Naive thymus-derived CD4-positive, alpha-beta T cell (primary cell): ENCODE measurements at places on chromosomes 11 and 22.
A peak's percentile ranks its signal among the peaks of the same experiment; 100 is the strongest.

DNA sequence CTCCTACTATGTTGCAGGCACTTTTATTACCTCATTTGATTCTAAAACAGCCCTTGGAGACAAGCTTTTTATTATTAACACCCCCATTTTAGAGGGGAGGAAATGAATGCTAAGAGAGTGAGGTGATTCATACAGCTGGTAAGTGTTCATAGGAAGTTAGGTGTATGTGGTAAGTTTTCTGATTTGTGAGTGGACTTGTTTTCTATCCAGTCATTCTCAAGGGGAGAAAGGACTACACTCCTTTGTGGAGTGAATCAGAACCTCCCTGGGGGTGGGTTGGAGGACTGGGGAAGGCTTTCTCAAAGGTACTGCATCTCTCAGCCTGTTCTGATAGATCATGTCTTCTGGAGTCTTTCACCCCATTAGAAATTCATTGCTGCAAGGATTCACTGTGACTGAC lies 23.5 kb downstream of the PKNOX2 start:
- no peaks in the 10 kb centered on the region for H3K36me3 ChIP-seq
- no peak overlapping the region for H3K27ac ChIP-seq
- H3K4me3 ChIP-seq = no peak overlapping the region
- H3K4me1 ChIP-seq = no peaks in the 10 kb centered on the region
- peaks cover 8% of the 10 kb centered on the region for H3K27me3 ChIP-seq

- no peak overlapping the region for H3K27ac ChIP-seq
- H3K4me1 ChIP-seq = no peaks in the 10 kb centered on the region
- no peak overlapping the region for H3K4me3 ChIP-seq
- no peaks in the 10 kb centered on the region for H3K27me3 ChIP-seq
- no peaks in the 10 kb centered on the region for H3K36me3 ChIP-seq
Measured at GRCh38 chr22:24591286-24591830, 1.5 kb downstream of the LRRC75B start.

GRCh38 chr11:46912526-46913150 lies 5.7 kb downstream of the LRP4 start:
- H3K4me3 ChIP-seq = no peak overlapping the region
- no peaks in the 10 kb centered on the region for H3K36me3 ChIP-seq
- peaks cover 6% of the 10 kb centered on the region for H3K27me3 ChIP-seq
- peaks cover 12% of the 10 kb centered on the region for H3K4me1 ChIP-seq
- H3K27ac ChIP-seq = no peak overlapping the region

DNA sequence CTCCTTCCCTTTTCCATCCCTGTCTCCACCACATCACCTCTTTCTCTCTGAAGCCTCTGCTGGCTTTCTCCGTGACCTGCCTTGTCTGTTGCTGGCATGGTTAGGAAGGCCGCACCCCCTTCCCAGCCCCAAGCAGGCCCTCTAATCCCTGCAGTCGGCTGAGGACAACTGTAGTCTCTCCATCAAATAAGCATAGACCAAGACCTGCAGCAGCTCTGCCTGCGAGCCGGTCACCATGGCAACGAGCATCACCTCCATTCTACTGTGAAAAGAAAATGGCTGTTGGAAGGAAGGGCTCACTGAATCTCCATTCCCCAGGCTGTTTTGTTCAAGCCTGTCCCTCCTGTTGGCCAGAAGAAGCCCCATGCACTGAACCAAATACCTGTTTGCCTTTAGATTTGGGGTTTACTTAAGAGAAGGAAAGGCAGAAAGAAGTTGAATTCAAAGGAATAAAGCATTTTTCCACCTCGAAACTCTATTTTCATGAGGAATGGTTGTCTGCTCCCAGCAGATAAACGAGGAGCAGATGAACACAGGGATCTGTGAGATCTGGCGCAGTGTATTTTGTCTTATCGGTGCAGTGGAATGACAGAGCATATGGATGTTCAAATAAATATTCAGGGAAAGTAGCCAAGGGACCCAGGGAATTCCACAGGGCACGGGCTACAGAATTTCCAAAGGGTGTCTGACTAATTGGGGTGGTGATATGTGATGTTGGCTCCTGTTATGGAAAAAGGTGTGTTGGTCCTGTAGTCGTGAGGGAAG lies 113.1 kb upstream of the TTC12 start:
- no peak overlapping the region for H3K4me3 ChIP-seq
- no peaks in the 10 kb centered on the region for H3K27me3 ChIP-seq
- no peak for DNase-seq
- no peak overlapping the region for H3K27ac ChIP-seq

DNA sequence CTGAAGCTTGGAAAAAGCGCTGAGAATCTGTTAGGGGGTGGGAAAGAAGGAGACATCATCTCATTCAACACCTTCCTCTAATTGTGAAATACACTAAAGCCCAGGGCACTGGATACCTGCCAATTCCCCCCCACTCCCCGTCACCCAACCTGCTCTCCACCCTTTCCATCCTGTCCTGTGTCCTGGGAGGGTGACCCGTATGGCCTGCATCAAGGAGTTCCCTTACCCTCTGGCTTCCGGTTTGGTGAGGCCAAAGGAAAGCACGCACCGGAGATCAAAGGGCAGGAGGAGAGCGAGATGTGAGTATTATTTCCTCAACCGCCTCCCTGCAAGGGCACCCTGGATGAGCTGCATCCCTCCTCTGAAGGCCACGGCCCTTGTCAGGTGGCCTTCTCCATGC lies 65.0 kb upstream of the PTPRJ start:
- no peaks in the 10 kb centered on the region for H3K27me3 ChIP-seq
- H3K4me1 ChIP-seq = peaks cover 31% of the 10 kb centered on the region

- H3K36me3 ChIP-seq = no peaks in the 10 kb centered on the region
- no peaks in the 10 kb centered on the region for H3K27me3 ChIP-seq
- no peak for DNase-seq
- H3K4me1 ChIP-seq = peaks cover 41% of the 10 kb centered on the region
- H3K27ac ChIP-seq = peak overlapping the region; percentile 89
Measured at GRCh38 chr22:39151329-39151975, 1.0 kb downstream of the CBX7 start.
